ENCODE measurements at places on chromosomes 3 and 15. TPM values are rescaled to one million over a fixed set of nuclear protein-coding genes. Genes with fewer than 3 reads are reported as not detected.

C3orf20 gene
- total RNA-seq, result not detected

DNA sequence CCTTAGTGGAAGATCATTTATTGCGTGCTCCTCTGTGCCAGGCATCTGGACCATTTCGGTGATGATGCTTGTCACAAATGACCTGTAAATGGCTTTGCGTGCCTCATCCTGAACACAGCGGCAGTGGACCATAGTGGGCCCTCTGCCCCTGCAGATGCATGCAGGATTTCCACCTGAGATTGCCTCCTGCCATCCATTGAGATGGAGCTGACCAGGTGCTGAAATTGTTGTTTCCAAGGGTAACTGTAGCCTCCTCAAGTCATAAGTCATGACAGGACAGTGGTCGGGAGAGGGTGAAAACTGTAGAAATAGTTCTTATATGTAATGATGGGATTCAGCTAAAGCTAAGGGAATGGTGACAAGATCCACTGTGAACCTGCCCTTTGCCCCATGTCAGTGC lies 35.5 kb downstream of the CLSTN2 start:
- DNase-seq, result no peak

- DNase-seq, result no peak
Observed at GRCh38 chr15:101411581-101411980, 77.9 kb downstream of the PCSK6 start.

DNA sequence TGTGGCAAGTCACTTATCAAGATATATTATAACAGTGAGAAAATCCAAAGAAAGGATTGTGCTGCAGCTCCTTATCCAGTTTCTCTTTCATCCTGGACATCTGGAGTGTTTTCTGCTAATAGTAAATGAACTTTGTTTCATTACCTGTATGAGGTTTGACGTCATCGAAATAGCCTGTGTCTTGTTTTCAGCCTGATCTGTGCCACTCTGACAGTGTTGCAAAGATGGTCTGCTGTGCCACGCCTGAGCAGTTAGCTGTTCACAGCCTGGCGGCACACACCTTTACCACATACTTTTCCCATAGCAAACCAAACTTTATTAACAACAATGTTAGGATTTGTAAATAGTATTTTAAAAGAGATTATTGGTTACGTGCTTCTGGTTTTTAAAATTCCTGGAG lies 34.0 kb downstream of the YEATS2 start:
- no peak for DNase-seq

All from fibroblast of the aortic adventitia (primary cell).